GF-D8 (cell line): ENCODE measurements at places on chromosomes 2 and 18.

DNA sequence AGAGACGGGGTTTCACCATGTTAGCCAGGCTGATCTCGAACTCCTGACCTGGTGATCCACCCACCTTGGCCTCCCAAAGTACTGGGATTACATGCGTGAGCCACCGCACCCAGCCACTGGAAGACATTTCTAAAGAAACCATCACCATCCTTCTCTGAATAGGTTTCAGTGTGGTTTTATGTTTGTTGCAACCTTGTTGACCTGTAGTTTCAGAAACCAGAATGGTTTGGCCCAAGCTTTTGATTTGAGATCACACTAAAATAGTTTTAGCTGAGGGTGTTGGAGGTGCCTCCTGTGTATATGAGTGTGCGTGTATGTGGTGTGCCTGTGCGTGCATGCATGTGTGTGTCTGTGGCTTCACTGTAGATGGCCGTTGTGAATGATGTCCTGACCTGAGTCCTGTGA, 26.2 kb downstream of the INPP4A start:
- no peak for DNase-seq

- DNase-seq = no peak
Observed at GRCh38 chr2:177400337-177400923, 7.9 kb downstream of the AGPS start.

GRCh38 chr18:49855711-49856415, 42.5 kb upstream of the ACAA2 start:
- no peak for DNase-seq

DNA sequence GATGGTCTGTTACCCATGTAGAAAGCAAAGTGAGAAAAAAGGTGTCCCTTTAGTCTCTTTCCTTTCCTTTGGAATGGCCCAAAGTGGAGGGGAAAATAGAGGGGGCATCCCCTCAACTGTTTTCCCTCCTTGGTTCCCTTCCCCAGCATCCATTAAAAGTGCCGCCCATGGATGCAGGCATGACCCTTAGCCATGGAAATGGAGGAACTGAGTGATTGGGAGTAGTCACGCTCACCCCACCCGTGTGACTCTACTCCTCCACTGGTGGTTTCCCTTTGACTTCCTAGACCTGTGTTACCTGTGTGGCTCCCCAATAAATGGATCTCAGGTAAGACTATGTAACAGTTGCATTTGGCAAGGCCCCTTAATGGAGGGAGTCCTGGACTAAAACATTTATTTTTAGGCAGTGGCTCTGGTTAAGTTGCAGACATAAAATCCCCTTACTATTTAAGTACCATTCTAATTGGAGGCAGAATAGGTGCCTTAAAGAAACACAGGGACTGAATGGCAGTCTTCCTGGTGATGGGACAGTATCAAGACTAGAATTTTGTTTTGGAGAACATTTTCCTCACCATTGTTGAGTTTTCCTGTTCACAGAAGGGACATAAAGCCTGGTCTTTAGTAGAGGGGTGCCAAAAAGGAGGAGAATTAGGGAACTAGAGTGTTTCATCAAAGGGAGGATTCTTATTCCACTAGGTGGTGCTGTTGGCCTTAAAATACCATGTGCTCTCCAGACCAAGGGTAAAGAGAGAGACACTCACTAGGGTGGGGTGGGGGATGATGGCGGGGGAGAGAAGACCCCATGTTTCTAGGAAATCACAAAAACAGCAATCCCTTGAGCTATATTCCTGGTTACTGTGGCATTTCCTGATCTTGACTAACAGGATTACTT, 25.7 kb upstream of the PLA2R1 start:
- no peak for DNase-seq

DNA sequence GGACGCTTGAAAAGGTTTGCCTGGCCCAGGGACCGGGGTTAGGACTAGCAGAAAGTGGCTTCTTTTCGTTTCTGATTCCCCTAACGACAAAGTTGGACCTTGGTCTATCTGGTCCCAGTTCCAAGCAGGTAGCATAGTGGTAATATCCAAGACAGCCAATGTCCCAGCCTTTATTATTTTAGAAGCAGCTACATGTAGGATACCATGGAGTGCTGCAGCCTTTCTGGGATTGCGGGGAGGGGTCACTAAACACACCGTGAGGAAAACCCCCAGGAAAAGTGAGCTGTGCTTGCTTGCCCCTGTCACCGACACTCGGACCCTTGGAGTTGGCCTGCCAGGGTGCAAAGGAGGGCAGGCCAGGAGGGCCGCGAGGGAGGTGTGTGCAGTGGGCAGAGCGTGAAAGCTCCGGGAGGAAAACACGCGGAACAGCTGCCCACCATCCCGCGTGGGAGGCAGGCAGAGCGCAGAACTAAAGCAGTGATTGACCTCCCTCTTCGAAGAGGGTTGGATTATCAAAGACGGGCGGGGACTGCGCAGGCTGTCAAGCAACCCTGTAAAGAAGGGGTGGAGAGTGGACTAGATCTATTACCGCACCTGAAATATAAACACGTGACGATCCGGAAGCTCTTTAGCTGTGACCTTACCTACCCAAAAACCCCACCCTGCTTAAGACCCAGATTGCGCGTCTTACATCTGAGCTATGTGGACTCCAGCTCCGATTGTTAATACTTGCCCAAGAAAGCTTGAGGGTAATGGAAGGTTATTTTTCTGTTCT, 624 bp upstream of the MAP4K3 start:
- no peak for DNase-seq

GRCh38 chr2:16625759-16626158, 39.9 kb downstream of the CYRIA start:
- DNase-seq = no peak

DNA sequence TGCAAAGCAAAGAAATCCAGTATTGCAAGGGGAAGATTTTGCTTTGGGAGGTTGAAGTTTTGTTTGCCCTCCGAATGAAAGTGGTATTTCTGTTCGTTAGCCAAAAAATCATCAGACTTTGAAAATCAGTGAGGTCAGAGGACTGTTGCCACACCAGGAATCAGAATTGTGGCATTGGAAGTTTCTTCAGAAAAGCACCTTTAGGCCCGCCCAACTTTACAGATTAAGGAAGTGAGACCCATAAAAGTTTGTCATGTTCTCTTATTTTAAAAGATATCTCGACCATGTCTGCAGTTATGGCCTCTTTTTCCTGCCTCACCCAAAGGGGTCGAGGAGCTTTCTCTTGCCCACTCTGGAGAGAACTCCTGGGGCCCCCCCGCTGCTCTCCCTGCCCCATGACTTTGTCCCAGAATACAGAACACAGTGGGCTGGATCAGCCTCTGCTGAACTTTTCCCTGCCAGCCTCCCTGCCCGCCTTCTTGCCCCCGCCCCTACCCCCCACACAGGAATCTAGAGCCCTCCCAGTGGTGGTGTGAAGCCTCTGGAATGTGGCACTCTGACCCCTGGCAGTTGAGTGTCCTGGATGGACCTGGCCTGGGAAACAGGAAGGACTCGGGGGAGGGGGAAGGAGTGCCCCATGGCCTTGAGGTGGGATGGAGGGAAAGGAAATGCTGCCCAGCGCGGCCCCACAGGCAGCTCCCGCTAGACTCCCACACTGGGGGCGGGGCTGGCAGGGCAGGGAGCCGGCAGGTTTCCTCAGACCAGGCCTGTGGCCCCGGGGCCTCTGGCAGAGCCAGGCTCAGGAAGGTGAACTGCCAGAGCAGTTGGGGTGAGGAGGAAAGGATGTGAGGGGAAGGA, 25.3 kb downstream of the CRIM1 start:
- DNase-seq = no peak

- DNase-seq = no peak
Observed at GRCh38 chr2:108922141-108922915, 66.7 kb downstream of the EDAR start.

DNA sequence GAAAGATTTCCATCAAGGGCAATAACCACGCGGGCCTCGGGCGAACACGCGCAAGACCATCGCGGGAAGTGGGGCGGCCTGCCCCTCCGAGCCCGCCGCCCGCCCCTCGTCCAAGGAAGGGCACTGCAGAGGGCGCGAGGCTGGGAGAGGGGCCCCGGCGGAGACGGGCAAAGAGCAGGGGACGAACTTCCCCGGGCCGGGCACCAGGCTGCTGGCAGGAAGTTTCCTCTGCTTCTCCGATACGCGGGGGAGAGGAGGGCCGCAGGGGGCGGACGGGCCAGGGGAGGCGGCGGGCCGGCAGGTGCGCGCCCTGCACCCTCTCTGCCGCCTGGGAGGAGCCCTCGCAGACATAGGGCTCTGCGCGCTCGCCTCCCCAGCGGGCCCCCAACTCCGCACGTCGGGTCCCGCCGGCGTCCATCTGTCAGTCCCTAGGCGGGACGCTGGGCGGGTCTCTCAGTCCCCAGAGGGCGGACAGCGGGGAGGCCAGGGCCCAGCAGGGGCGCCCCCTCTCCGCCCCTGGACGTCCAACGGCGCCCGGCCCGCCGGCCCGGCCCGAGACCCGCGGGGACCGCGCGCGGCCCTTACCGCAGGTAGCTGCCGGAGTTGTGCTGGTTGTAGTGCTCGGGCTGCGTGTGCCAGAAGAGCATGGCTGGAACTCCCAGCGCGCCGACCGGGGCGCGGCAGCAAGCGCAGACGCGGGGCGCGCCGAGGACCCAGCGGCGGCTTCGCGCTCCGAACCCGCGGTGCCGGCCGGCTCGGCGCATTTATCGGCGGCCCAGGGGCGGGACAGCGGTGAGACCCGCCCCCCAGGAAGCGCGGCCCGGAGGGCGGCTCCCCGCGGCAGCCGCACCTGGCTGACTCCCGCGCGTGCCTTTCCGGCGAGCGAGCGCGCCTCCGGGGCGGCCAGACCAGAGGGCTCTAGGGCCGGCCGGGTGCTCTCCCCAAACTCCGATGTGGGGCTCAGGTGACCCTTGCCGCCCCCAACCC, at the start of gene TFCP2L1:
Gene TFCP2L1 (minus strand): TSS at position 740 of the 987 bp plus-strand sequence. CDS start 93 bp downstream, at position 647.
- no peak for DNase-seq

GRCh38 chr2:186848873-186849578, at the start of gene ZSWIM2:
TSS of gene ZSWIM2 (minus strand) at chr2:186849170. CDS start at chr2:186849130, 40 bp downstream.
- DNase-seq = no peak
